Stimulated activated CD8-positive, alpha-beta memory T cell treated with anti-CD3 and anti-CD28 coated beads, Interleukin-15, amount 100 ng/mL, for 4 hours (primary cell): ENCODE measurements at places on chromosomes 1 and 21.

DNA sequence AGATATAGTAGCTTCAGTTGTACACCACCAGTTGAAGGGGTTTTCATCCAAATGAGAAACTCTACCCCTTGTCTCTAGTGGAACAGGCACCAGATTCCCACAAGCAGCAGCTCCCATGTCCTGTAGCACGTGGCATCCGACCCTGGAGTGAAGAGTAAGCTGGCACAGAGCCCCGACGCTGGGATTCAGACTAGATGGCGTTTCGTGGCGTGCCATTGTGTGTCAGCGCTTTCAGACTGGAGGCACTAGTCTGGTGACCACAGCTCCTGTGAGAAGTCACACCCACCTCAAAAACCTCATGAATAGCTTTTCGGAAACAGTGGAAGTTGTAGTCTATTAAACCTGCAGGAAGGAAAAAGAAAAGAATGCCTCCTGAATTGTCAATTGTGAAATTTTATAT lies 20.2 kb downstream of the RRAGC start:
- DNase-seq = no peak

DNA sequence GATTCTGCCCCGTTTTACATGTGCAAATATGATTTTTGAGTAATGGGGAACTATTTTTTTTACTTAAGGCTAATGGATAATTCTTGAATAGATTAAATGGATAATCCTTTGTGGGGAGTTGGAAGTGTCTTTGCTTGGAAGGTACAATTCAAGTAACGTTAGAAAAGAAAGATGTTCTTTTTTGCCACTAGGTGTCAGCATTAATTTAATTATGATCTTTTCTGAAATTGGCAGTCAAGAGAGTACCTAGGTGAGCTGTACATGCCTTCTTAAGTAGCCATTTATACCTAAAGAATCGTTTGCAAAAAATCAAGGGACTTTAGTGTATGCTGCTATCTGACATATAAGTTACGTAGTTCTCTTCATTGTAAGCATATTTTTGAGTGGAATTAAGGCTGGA lies 2.2 kb downstream of the FBXO28 start:
- no peak for DNase-seq

GRCh38 chr1:214717351-214717750 lies 114.4 kb downstream of the CENPF start:
- DNase-seq = no peak

GRCh38 chr1:117615474-117615873 lies 9.6 kb downstream of the TENT5C start:
- peak; percentile 11 for DNase-seq

DNA sequence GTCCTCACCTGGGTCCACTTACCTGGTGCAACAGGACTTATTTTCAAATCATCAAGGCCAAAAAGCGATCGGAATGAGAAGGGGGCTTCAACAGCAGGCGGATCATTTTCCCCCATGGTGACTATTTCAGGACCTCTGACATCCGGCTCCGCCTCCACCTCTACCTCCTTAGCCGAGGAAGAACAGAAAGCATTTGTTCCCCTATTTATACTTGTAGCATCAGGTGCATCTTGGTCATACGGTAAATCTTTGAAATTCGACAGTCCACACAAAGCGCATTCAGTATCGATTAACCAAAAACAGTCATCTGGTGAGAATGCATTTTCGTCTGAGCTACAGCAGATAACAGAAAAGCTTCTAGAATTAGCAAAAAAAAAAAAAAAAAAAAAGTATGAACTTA lies 550 bp downstream of the TMPRSS3 start:
- no peak for DNase-seq

DNA sequence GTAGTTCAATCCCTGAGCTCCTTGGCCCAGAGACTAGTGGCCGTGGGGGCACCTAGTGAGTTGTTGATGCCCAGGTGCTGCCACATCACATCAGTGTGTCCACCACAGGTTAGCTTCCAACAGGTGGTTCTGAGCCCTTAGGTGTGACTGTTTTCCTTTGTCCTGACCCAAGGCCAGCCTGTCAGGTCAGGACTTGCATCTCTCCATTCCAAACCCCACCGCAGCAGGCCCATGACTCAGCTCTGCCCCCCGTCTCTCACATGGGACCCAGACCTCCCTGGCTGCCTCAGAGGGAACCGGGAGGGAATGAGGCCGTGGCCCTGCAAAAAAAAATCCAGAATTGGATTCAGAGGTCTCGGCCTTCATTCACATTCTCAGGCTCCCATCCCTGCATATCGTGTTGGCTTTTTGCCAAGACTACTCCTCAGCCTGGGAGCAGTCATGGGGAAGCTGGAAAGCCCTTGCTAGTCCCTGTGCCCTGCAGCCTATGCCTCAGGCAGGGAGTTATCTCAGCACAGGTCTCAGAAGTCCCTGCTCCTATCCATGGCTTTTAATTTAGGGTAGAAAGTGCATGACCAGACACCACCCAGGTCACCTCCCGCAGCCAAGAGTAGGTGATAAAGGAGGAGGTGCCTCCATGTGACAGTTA lies 7.2 kb downstream of the INAVA start:
- no peak for DNase-seq

DNA sequence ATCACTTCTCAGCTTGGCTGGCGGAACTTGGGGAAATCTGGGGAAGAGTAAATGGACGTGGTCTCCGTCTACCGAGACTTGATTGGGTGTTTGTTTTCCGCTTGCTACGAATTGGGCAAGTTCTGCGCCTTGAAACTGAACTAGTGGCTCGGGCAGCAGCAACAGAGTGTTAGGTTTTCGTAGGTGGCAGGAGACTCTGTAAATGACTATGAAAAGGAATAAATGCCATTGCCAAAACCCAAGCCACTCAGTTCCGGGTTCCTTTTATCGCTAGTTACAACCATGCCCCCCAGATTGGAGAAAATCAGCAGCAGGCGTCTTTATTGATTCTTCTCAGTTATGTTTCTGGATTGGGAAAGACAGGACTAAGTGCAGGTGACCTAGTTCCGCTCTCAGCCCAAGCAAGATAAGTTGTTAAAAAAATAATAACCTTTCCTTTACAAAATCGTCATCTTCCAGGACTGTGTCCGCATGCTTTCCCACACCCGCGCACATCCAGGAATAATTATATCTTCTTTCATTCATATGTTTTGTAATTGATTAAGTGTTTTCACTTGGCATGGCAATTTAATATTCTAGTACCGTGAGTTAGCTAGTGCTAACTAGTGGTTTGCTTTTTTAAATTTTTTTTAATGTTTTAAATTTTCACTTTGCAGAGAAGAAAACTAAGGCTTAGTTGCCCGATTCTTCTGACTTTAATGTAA lies 3.4 kb downstream of the LHX9 start:
- DNase-seq = no peak

DNA sequence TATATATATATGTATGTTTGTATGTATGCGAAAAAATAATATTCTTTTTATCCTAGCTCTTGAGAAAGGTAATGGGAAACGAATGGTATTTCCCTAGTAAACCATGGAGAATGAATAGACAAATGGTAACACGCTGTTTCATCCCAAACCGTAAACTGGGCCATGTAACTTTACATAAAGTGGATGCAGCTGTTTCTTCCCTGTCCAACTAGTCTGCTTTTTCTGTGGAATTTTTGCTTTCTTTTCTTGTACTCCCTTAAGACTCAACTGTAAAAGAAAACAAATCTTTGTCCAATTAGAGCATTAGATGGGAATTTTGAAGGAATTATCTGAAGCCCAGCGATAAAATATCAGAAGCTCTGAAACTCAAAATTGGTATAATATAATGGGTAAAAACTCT lies 198.1 kb downstream of the NFIA start:
- no peak for DNase-seq

- DNase-seq = no peak
Observed at GRCh38 chr1:153293480-153293775, 19.3 kb downstream of the PGLYRP3 start.

- no peak for DNase-seq
Observed at GRCh38 chr21:42659416-42660117, 6.1 kb downstream of the PDE9A start.

- DNase-seq = no peak
Observed at GRCh38 chr1:26882696-26883463, 7.2 kb downstream of the GPN2 start.

GRCh38 chr1:217734973-217735372 lies 103.8 kb downstream of the SPATA17 start:
- DNase-seq = no peak

DNA sequence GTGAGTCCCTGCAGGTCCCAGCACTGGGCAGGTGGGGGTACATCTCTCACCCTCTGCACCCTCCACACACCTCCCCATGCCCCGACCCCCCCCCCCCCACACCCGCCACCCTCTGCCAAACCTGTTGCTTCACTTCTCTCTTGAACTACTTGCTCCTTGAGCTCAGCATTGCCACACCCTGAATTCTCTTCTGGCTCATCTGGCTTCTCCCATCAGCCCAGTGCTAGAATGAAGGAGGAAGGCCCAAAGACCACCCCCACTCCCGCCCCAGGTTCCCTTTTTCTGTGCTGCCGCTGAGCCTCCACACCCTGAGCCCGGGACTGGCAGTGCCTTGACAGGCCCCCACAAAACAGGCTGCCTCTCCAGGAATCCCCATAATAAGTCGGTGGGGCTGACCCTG lies 6.4 kb upstream of the TNNI1 start:
- no peak for DNase-seq

- DNase-seq = no peak
Observed at GRCh38 chr1:221315330-221315729, 426.6 kb downstream of the DUSP10 start.

DNA sequence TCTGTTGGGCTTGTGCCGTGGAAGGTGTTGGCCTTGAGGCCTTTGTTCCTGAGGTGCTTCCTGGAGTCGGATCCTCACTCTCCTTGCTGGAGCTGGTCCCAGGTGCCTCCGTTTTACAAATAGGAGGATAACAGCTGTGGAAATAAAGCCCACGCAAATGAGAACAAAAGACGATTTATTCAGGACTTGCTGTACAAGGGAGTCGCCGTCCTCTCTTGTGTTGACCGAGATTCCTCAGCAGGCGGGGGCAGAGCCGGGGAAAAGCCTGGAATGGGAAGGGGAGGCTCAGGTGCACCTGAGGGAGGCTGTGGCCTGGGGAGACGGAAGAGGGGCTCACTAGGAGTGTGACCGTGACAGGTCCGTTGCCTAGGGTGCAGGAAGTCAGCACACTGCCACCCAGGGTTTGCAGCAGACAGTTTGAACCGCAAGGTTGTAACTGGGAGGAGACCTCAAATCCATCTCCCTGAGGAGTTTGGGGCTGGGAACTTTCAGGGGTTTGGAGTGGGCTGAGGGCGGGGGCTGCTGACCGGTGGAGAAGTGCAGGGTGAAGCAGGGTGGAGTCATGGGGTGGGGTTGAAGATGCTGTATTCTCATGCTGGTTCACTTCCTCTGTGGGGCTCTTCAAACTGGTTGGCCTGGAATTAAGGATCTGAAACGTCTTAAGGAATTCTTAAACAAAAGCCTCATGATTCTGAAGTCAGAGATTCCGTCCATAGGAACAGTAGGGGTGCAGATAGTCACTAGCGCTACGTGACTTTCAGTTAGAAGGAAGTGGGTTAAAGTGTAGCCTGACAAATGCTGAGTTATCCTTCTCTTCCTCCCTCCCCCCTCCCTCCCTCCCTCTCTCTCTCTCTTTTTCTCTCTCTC lies 2.6 kb upstream of the CSTB start:
- DNase-seq = no peak
